COLO829 (cell line): ENCODE measurements at places on chromosomes 3 and 15.
A peak's percentile ranks its signal among the peaks of the same experiment; 100 is the strongest.

GRCh38 chr15:40357723-40358470, at the start of gene DISP2:
Gene DISP2 (plus strand): TSS chr15:40358219. CDS start chr15:40358322, 103 bp downstream.
- DNase-seq = peak; percentile 80

DNA sequence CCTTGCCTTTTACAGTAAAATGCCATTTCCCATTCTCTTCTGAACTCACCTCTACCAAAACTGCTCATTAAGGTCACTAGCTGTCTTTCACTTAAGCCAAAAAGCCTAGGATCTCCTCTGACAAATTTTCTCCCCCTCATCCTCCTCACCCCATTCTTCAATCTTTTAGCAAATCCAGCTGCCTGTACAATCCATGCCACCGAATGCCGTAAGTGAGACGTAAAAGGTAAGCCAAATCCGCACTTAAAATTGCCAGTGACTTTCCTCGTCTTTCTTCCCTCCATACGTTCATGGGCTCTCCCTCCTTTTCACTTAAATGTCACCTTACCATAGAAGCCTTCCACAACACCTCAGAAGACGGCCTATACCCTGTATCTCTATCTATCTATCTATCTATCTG, 13.8 kb downstream of the PSMD6 start:
- DNase-seq = no peak

DNA sequence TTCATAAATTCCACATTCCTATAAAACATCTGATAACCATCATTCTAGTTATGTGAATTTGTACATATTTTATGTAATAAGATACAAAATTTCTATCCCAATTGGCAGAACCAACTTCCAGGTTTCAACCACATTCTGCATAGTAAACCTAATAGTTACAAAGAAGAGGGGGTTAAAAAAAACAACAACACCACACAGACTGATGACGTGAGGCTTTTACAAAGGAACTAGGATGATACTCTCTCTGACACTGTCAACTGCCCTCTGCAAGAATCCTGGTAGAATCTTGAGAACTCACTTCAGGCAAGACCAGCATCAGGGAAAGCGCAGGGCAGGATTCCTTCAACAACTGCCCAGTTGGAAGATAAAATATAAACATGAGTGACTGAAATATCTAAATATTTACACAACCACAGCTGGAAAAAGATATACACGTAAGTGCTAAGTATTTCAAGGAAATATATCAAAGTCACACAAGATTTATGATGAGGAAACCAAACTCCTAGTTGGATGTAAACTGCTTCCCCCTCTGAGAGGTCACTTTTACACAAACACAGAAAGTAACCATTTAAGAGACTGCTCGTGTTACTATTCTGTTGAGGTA, 816.4 kb downstream of the ROBO1 start:
- no peak for DNase-seq

GRCh38 chr3:151087648-151088047, 2.2 kb downstream of the MED12L start:
- no peak for DNase-seq

DNA sequence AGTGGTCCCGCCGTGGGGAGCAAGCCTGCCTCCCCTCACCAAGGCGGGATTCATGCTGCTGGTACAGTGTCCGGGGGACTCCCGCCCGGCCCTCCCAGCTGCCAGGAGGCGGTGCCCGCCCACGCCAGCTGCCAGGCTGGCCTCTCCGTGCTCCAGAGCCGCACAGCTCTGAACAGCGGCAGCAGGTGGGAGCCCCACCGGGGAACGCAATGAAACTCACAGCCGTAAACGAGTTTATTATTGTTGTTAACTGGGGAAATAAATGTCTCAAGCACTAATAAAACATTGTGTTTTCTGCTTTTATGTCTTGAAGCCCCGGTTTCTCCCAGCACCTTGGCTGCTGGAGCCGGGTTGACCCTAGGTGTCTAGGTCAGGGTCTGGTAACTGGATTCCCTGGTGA, 317.7 kb upstream of the TLE3 start:
- DNase-seq = no peak

- no peak for DNase-seq
Observed at GRCh38 chr3:122214711-122215110, 31.2 kb downstream of the CASR start.

GRCh38 chr3:114841515-114841914, 305.6 kb downstream of the ZBTB20 start:
- no peak for DNase-seq

GRCh38 chr3:102887431-102887830, 452.6 kb downstream of the ZPLD1 start:
- DNase-seq = no peak

DNA sequence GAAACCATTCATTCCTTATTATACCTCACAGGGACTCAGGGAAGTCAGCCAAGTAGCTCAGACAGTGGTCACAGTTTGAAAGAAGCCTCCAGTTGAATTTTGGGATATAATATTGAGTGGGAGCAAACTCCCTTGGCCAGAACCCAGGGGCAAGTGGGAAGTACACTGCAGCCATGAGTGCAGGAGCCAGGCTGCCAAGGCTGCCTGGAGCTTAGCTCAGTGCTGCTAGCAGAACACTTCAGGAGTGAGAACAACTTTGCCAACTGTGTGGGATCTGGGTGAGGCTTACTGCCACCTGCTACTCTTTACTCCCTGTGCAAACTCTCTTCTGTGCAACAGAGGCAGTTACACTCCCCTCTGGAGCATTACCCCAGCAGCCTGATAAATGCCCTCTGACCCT, 4.6 kb downstream of the OR5K3 start:
- DNase-seq = no peak

- DNase-seq = no peak
Observed at GRCh38 chr15:55991802-55992768, 1.3 kb downstream of the NEDD4 start.

DNA sequence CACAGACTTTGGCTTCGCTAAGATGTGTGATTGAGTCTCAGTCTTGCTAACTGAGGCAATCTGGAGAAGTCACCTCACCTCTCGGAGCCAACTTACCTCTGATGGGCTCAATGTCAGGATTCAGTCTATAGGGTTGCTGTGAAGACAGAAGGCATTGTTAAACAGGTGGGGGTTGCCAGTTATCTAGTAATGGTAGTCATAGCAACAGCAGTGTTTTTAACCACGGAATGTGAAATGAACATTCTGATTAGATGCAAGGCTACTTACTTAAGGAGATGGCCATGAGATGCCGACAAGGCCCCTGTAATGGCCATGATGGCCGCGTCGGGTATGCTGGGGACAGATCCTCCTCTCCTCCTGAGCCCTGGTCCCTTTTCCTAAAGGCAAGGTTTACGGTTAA, 243.1 kb downstream of the GABRG3 start:
- no peak for DNase-seq

DNA sequence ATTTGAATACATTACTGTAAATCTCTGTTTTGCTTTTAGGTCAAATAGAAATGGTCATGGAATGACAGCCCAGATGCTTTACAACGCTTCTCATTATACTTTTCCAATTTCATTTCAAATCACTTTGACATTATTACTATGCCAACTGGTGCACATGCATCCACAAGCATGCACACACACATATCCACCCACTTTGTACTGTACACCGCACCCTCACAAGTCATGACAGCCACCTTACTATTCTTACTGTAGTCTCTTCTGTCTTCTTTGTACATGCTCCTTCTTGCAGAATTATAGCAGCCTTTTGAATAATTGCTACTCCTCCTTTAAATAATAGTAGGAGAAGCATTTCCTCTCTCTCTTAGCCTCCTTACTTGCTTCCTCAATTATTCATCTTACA, 1361.4 kb downstream of the ROBO1 start:
- DNase-seq = no peak

GRCh38 chr3:34650131-34650530, 851.7 kb downstream of the PDCD6IP start:
- no peak for DNase-seq

DNA sequence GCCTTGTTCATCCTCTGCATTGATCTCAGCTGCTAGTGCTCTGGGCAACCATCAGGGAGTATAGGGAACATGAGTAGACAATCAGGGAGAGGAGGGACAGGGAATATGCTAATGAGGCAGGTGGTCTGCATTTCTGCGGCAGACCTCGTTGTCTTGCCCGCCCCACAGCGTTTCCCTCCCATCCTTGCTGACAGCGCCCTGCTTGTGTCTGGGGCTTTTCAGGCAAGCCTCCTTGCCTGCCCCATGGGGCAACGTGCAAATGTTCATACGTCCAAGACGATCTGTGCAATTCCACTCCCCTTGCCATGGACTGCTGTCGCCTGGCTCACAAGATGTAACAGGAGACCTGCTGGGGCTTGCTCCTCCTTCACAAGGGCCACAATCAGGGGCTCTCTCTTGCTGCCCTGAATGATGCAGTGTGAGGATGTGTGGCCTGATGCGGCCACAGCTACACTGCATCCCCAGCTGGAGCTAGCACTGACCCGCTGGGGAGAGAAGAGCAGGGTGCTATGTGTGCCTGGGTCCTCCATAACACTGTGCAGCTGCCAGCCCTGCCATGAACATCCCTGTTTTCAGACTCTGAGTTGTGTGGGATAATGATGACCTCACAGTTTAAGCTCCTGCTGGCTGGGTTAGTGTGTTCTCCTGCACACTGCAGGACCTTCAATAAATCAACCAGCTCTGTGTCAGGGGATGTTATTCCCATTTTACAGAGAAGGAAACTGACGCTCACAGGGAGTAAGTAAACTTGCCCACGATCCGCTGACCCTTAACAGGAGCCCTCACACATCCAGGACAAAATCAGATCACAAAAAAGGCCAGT, 211.3 kb downstream of the KLF13 start:
- no peak for DNase-seq

DNA sequence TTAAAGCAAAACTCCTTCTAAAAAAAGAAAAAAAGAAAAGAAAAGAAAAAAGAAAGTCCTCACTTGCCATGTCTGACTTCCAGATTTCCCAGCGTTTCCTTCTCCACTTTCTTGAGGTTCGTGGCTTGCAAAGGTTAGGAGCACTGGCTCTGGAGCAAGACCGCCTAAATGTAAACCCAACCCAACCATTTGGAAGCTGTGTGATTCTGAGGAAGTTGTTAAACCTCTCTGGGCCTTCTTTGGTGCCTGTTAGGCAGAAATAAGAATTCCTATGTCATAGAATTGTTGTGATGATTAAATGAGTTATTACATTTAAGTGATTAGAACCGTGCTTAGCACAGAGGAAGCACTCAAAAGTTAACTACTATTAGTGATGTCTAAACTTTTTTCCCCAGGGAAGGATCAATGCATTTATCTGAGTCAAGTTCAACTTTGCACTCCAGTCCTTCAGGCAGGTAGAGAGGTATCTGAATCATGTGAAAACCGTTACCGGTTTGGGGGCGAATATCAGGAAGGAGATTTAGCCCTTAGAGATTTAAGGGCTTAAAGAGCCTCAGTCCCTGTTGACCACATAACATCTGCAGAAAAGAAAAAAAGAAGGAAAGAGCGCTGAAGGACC, 78.3 kb upstream of the HES1 start:
- DNase-seq = no peak

GRCh38 chr3:178382449-178383061, 153.7 kb upstream of the KCNMB2 start:
- DNase-seq = no peak

DNA sequence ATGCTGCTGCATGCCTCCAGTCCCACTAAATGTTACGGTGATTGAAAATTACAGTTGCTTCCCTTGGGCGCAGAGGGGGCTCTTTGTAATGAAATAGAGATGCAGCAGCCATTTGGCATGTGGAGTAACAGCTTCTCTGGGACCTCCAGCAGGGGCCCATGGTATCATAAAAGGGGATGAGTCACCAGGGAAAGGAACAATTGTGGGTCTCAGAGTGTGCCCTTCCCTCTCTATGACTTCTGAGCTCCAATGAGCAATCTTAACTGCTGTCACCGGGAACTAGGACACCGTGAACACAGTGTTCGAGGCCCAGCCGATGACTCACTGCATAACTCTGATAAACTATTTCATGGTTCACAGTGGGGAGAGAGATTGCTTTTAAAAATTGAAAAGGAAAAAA, 164.8 kb upstream of the NUDT16 start:
- DNase-seq = peak; percentile 27

- no peak for DNase-seq
Observed at GRCh38 chr3:45234250-45234649, 8.2 kb upstream of the TMEM158 start.

DNA sequence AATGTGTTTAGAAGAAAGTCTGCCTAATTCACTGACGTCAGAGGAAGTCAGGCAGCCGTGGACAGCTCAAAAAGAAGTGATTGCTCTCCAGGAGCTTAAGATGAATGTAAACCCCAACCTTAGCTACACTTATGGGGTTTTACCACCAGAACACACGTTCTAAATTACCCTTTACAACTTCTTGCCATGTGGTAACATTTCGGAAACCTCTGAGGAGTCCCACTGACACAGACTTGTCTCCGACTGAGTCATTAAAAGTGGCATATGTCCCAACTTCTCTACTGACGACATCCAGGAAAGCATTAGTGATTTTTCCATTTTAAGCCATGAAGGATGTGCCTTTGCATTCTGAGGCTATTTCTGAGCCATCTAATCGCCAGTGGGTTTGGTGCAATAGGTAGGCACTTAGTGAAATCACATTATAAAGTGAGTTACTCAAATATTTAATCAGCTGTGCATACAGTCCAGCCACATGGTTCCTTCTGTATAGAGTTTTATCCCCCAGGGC, 32.4 kb downstream of the C2CD4A start:
- DNase-seq = no peak

- DNase-seq = no peak
Observed at GRCh38 chr3:63817225-63817624, 1.9 kb upstream of the C3orf49 start.

DNA sequence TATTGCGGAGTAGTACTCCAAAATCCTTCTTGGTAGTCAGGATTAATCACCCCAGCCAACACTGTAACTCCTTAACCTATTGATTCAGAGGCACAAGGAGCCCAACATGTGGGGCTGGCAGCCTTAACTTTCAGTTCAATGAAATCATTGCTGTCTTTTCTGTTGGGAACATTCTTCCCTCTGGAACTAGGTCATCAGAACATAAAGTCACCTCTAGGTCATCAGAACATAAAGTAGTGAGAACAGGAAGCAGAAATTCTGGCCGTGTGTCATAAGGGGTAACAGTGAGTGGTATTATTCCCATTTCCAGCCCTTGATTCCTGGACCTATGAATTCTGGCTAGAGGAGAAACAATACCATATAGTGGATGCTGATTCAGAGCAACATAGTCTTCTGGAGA, 71.5 kb upstream of the TNIK start:
- no peak for DNase-seq

- DNase-seq = no peak
Observed at GRCh38 chr3:39712413-39713048, 96.9 kb upstream of the MYRIP start.

DNA sequence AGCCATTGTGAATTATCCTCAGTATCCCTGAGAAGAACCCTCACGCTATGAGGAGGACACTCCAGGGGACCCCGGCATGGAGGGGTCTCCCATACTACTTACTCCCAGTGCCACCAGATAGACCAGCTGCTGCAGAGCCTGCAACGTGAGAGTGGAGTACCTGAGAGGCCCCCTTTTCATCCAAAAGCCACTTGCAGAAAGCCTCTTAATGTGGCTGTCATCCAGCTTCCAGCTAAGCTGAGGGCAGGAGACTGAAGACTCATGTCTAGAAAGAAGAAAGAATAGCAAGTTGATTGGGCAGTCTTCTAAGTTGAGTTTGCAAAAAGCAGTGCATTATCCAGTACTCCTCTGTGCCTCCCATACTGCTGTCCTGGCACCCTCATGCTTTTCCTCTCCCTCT, 27.3 kb upstream of the MNS1 start:
- no peak for DNase-seq
